ENCODE measurements at places on chromosomes 11 and 22. TPM values are rescaled to one million over a fixed set of nuclear protein-coding genes. Genes with fewer than 3 reads are reported as not detected.

GRCh38 chr11:88448131-88448670 lies 110.7 kb upstream of the CTSC start:
- DNase-seq, result no peak

DNA sequence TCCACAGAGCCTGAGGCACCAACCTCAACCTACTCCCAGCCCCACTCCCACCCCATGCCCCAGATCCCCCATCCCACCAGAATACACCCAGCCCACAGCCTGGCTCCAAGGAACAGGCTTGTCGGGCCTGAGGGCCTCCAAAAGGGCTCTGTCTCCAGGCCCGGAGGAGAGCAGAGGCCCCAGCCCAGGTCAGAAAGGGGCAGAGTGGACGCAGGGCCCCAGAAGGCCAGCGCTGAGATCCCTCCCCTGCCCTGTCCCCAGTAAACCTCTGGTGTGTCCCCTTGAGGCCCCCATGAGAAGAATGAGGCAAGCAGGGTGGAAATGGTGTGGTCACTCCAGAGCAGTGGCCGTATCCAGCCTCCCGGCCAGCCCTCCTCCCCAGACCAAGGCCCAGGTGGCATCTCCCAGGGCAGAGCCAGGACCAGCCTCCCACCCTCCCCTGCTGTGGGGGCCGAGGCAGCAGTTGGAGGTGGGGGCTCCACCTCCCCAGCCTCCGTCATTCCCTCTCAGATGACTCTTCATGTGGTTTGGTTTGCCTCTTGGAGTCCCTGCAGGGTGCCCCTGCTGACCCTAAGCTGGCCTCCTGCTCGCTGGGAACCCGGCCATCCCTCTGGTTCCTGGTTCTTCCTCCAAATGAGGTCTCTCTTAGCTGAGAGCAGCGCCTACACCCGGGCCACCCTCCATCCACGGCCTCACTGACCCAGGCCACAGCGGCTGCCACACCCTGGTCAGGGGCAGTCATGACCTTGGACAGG lies 195.0 kb downstream of the IGLL1 start:
- no peak for DNase-seq

SLC3A2 gene
- 480 TPM for total RNA-seq

DNA sequence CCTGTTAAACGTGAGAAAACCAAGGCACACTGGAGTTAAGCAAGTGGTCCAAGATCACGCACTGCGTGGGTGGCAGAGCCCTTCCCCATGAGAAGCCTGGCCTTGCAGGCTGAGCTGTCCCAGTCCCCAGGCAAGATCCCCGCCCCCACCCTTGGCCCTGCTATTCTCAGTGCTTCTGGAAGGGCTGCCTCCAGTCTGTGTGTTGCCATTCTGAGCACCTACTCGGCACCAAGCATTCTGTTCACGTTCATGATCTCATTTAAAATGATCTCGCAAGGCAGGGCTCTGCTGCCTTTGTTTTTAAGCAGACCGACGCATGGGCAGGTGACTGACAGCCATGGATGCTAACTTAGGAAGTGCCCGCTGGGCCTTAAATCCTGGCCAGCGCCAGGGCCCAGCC lies 62.8 kb downstream of the PHF21B start:
- no peak for DNase-seq

KCTD14 gene
- total RNA-seq, result 0.45 TPM

DNA sequence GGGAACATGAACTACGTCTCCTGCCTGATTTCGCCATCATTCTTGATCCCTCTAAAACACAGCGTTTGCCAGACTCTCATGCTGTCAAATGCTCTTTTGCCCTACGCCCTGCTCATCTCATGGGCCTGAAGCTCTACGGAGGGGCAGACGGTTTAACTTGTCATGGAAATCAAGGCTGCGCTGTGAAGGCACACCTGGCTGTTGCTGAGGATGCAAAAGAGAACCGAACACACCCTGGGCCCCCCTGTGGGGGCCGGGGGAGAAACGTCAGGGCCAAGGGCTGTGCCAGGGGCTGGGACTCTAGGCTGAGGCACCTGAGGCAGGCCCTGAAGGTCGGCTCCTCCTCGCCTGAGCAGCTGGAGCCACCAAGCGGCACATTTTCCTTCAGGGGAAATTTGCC lies 957.2 kb downstream of the BRD1 start:
- DNase-seq, result peak; percentile 58

RPS3 gene
- total RNA-seq, result 2,875 TPM

GRCh38 chr11:83694191-83694910 lies 408.2 kb upstream of the CCDC90B start:
- DNase-seq, result peak; percentile 92

GRCh38 chr22:38469306-38469781 lies 1.4 kb downstream of the KDELR3 start:
- no peak for DNase-seq

SIK2 gene
- 18.7 TPM for total RNA-seq

PANX3 gene
- total RNA-seq, result not detected

GRCh38 chr11:79458709-79459108 lies 17.9 kb upstream of the TENM4 start:
- DNase-seq, result no peak

GRCh38 chr22:39281126-39281525 lies 36.3 kb upstream of the PDGFB start:
- no peak for DNase-seq

DNA sequence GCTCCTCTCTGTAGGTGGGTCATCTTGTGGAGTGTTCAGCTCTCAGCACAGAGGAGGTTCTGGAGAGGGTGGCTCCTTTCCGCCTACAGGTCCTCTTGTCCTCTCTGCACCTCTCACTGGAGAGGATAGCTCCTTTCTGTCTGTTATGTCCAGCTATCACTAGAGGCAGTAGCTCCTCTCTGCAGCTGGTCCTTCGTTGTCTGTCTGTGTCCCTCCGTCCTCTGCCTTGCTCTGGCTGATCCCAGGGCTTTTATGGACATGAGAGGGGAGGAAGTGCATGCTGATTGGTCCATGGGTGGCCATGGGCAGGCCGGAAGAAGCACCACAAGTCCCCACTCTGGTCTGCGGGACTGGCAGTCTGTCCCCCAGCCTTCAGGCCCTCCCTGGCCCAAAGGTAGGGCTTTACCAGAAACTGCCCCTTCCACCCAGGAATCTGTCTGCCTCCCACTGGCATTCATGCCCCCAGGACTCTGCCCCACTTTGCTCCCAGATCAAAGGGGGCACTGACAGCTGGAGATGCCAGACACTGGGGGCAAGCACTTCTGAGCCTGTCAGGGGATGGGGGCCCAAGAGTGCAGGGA lies 38.6 kb upstream of the CALCB start:
- no peak for DNase-seq

TEX54 gene
- total RNA-seq, result 0.77 TPM

DNA sequence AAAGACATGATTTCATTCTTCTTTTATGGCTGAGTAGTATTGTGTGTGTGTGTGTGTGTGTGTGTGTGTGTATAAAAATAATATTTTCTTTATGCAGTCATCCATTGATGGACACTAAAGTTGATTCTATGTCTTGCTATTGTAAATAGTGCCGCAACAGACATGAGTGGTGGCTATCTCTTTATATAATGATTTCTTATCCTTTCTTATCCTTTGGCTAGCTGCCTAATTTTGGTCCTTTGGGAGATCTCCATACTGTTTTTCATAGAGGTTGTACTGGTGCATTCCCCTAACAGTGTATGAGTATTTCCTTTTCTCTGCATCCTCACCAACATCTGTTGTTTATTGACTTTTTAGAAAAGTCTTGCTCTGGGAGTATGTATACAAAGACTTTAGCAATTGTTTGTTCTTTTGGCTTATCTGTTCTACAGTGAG lies 107.0 kb downstream of the STIM1 start:
- peak; percentile 32 for DNase-seq

APOL5 gene
- not detected for total RNA-seq

DNA sequence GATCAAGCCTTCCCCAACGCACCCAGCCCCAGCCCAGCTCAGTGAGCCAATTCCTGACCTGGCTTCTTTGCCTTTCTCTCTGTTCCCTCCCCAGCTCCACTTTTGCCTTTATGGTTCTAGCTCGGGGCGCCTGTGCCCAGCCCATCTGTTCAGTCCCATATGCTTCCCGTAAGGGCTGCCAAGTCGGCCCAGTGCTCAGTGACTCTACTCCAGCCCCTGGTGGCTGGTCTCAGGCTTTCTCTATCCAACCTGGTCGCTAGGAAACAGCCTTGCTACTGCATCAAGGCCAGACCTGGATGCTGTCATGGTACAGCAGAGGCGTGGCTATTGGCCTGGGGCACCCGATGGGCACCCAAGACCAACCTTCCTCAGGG lies 178.0 kb downstream of the DSCAML1 start:
- no peak for DNase-seq

DNA sequence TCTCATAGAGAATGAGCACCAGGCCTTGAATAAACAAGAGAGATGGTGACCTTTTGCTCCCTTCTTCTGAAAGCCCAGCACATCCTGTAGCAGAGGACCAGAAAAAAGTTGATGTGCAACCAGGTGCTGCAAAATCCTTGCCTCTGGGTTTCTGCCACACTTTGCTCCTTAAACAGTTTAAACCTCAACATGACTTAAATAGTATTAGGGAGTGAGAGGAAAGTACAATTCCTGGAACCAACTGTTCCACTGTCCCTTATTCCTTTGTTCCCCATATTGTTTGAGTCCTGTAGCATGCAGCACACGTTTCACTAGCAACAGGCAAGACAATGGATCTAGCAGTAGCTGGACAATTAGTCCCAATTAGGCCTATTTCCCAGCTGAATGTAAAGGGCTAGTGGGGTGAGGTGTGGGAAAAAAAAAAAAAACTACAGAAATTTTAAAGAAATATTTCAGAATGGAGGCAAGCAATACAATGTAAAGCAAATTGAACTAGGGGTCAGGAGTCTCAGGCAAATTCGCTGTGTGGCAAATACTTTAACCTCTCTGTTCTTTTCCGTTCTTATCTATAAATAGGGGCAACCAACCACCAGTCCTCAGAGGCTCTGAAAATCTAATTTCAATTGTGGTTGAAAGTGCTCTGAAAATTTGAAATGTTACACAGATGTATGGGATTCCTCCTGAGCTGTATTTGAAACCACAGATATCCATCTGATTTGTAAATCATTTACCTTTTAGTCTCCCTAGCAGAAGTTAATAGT lies 6.6 kb downstream of the MPPED2 start:
- DNase-seq, result no peak

DNA sequence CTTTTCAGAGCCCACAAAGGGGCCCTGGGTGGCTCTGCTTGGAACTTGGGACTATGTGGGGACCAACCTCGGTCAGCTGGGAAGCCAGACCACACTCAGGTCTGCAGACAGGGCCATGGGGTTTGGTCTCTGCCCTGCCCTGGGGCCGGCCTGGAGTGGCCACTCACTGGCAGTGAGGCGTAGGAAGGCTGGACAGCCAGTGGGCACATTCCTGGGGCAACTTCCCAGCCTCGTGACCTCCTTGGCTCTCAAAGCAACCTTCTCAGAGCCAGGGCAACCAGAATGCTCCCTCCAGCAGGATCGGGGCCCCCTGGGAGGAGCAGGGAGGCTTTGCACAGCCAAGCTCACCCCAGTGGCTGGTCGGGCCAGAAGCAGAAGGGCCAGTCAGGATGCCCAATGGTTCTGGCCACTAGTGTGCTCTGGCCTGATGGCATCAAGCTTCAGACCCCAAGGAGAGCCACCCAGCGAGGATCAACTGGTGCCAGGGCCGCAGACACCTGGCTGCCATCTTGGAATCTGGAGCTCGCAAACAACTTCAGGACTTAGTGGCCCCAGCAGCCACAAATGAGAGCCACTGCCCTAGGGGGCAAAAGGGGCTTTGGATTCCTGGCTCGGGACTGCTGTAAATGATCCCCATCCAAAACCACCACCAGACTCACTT lies 87.1 kb downstream of the MYEOV start:
- DNase-seq, result no peak

GRCh38 chr22:49565516-49565855 lies 262.2 kb downstream of the BRD1 start:
- no peak for DNase-seq

TUB gene
- total RNA-seq, result 0.76 TPM

- no peak for DNase-seq
These were observed 408.3 kb upstream of the CADM1 start for GRCh38 chr11:115912484-115912945.

DNA sequence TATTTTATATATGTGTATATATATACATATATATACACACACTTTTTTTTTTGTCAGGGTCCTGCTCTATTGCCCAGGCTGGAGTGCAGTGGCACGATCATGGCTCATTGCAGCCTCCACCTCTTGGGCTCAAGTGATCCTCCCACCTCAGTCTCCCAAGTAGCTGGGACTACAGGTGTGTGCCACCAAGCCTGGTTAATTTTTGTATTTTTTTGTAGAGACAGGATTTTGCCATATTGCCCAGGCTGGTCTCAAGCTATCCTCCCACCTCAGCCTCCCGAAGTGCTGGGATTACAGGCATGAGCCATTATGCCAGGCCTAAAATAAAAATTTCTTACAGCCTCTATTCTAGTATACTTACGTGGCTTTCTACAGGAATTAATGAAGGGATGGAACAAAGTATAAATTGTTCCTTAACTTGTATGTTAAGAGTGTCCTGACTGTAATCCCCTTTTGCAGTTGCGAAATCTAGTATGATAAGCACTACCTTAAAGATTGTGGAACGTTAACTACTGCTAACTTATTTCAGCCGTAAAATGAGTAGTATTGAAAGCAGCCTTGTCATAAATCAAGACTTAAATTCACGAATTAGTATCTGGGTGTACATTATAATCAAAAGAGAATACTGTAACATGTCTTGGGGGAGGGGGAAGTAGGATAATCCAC lies 2.1 kb downstream of the TRAF6 start:
- DNase-seq, result no peak

PATE2 gene
- total RNA-seq, result not detected

DNA sequence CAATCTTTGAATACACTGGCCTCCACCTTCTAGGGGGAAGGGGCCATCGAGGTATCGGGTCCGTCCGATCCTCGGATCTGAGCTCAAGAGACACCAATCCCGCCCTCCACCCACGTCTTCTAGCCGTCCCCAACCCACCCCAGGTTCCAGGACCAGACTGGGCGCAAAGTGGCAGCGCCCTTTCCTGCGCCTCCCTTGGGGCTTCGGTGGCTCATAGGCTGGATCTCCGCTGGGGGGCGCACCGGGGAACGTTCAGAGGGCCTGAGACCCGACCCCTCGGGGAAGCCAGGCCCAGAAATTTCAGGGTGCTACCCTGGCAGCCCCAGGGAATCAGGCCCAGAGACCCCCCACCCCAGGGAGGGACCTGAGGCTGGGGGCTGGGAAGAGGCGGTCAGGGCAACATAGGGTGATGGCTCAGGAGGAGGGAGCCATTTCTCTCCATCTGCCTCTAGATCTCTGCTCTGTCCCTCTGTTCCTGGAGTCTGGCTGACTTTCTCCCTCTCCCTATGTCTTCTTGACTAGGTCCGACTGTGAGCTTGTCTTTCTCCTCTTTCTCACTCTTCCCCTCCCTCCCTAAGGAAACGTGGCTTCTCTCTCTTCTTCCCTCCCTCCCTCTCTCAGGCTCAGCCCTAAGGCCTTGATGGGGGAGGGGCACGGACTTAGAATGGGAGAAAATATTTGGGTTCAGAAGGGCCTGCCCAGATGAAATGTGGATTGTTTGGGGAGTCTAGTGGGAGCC lies 1.1 kb downstream of the CREB3L1 start:
- DNase-seq, result peak; percentile 72

DNA sequence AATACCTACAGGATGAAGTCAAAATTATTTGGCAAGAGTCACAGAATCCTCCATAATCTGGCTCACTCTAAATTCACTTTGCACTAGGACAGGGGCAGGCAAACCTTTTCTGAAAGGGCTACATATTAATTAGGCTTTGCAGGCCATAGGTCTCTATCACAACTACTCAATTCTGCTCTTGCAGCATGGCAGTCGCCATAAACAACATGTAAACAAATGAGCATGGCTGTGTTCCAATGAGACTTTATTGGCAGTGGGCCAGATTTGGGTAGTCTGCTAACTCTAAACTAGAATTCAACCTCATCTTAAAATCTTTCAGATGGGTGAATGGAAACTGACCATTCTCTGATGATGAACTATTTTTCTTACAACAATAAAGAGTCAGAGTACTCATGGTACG lies 5.8 kb downstream of the THRSP start:
- no peak for DNase-seq

GPHA2 gene
- total RNA-seq, result not detected

SLC22A12 gene
- not detected for total RNA-seq
